Colonic mucosa (tissue), 4 donors: ENCODE measurements at places on chromosomes 12 and 14.

- no peak for DNase-seq
These were observed 43.9 kb downstream of the TMTC3 start for GRCh38 chr12:88185988-88186387.

GRCh38 chr14:100246809-100247428 lies 8.0 kb downstream of the YY1 start:
- peak; percentile 48 for DNase-seq

DNA sequence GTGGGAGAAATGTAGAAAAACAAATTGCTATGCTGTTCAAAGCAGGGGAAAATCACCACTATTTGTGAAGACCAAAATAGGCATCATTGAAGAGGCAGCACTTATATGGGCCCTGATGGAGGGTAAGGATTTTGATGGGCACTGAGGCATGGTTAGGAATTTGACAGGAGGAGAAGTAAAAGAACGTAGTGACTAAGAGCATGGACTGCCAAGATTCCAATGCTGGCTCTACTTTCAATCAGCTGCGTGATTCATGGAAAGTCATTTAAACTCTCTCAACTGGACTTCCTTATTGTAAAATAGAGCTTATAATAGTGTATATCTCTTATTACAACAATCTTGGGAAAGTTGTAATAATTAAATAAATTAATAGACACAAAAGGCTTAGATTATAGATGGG lies 267.7 kb upstream of the G2E3 start:
- DNase-seq = no peak

DNA sequence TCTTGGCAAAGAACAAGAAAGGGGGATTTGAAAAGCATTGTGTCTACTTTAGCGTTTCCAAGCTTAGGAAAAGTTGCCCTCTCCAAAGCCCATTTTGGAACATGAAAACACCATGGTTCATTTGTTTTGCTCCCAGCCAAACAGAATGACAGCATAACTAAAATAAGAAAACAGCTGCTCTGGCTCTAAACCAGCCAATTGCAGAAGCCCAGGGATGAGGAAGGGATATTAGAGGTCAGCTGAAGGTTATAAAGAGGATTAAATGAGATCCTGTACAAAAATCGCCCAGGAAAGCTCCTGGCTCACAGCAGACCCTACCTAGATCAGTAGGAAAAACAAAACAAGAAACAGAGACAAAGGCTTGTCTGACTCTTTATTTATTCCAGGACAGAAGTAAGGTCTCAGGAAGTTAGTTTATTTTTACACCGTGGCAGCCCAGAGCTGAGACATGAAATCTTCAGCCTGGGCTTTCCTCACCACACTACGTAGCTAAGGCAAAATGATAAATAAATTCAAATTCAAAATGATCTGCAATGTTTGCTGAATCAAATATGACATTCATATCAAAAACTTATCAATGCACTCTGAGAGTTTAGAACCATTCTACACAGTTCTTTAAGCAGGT lies 25.9 kb downstream of the SPX start:
- DNase-seq = no peak
